NCI-H1092 (cell line): ENCODE measurements at places on chromosomes 16 and 17.

- DNase-seq = no peak
These were observed 49.3 kb upstream of the CDR2 start for GRCh38 chr16:22423716-22424115.

DNA sequence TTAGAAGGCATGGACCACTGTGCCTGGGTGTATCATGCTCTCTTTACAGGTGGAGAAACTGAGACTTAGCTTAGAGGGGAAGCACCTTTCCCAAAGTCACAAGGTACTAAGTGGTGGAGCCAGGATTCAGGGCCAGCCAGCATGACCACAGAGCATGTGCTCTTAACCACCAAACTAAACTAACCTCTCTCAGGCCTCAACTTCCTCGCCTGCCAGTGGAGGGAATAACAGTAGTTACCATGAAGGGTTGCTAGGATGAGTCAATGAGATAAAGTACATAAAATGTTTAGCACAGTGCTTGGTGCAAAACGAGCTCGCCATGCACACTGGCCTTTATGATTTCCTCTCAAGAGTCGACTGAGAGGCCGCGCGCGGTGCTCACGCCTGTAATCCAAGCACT, 6.4 kb upstream of the MYO1C start:
- DNase-seq = no peak

DNA sequence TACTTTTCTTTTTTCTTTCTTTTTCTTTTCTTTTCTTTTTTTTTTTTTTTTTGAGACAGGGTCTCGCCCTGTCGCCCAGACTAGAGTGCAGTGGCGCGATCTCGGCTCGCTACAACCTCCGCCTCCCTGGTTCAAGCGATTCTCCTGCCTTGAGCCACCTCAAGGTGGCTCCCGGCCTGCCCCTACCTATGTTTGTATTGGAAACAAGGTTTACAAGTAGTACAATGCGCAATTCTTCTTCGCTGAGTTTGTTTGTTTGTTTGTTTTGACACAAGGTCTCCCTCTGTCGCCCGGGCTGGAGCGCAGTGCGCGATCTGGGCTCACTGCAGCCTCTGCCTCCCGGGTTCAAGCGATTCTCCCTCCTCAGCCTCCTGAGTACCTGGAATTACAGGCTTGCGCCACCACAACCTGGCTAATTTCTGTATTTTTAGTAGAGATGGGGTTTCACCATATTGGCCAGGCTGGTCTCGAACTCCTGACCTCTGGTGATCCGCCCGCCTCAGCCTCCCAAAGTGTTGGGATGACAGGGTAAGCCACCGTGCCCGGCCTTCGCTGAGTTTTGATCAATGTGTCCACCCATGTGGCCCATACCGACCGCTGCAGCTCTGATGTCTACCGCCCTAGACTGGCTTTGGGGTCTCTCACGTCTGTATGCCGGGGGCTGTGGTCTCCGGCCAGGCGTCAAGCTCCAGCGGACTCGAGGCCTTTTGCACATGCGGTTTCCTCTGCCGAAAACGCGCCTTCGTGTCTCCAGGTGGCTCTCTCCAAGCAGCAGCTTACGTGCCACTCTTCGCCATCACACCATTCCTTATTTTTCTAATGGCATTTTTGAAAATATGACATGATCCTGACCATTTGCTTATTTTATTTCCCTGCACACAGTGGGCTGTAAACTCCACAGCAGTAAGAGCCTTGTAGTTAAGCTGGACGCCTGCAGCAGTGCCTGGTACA, 1.1 kb upstream of the YBX2 start:
- no peak for DNase-seq

GRCh38 chr17:70187383-70187782, 18.1 kb downstream of the KCNJ2 start:
- DNase-seq = no peak

GRCh38 chr17:71825687-71826086, 295.1 kb upstream of the SOX9 start:
- no peak for DNase-seq
